ENCODE measurements at places on chromosomes 3 and 15. TPM values are rescaled to one million over a fixed set of nuclear protein-coding genes. Genes with fewer than 3 reads are reported as not detected.

The CLRN1 gene
- total RNA-seq, result not detected

GRCh38 chr3:24513463-24513862 lies 18.8 kb upstream of the THRB start:
- DNase-seq, result no peak

The UCN2 gene
- total RNA-seq, result not detected

- no peak for DNase-seq
These were observed 10.0 kb downstream of the CNBP start for GRCh38 chr3:129173725-129174124.

DNA sequence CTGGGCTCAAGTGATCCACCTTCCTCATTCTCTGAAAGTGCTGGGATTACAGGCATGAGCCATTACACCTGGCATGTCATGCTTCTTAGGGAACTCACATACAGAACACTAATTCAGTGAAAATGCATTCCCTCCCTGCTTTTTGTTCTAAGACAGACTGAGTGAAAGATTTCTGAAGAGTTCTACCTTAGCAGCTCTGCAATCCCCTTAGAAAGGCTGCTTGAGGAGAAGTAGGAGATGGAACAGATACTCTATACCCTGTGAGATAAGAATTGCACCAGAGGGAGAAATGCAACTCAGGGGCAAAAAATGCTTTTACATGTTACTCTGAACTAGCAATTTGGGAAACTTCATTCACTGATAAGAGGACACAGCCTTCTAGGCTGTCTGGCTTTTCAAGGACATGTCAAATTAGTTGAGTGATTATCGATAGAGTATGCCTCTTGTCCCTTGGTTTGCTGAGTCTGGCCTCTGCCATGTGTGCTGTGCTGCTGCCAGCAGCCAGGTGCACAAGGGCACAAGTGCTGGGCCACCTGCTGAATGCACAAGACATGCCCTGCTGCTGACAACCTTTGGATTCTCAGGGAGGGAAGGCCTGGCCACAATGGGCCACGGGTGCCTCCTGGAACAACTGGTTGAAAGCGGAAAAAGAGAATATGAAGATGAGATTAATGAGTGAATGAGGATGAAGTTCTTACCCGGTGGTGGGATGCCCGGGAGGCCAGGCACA lies 17.8 kb downstream of the UQCC5 start:
- no peak for DNase-seq

- DNase-seq, result no peak
These were observed 374.2 kb upstream of the ICE2 start for GRCh38 chr15:60853109-60853508.

All from sigmoid colon (tissue), 7 donors.